ENCODE measurements at places on chromosomes 5 and 9. TPM values are rescaled to one million over a fixed set of nuclear protein-coding genes. Genes with fewer than 3 reads are reported as not detected.

GRCh38 chr5:168219515-168220410, 71.7 kb upstream of the WWC1 start:
- no peak for DNase-seq

DNA sequence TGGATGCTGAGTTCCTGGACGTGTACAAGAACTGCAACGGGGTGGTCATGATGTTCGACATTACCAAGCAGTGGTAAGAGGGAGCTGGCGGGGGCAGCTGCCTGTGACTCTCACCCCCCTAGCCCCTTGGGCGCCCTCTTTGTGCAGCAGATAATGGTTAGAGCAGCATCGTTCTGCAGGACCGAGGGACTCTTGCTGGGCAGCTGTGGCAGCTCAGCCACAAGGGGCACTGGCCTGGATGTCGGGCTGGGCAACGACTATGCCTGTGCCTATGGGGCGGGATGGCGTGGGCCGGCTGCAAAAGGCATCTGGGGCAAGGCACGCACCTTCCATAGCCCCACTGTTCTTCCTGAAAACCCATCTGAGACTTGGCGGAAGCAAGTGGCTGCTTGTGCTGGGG, 12.9 kb upstream of the AJM1 start:
- DNase-seq: no peak

GRCh38 chr9:84296146-84296843, 44.3 kb downstream of the SLC28A3 start:
- DNase-seq: no peak

GRCh38 chr5:138463419-138464007, 1.8 kb upstream of the EGR1 start:
- no peak for DNase-seq

GRCh38 chr5:172090976-172091547, 84.6 kb upstream of the FBXW11 start:
- no peak for DNase-seq

DNA sequence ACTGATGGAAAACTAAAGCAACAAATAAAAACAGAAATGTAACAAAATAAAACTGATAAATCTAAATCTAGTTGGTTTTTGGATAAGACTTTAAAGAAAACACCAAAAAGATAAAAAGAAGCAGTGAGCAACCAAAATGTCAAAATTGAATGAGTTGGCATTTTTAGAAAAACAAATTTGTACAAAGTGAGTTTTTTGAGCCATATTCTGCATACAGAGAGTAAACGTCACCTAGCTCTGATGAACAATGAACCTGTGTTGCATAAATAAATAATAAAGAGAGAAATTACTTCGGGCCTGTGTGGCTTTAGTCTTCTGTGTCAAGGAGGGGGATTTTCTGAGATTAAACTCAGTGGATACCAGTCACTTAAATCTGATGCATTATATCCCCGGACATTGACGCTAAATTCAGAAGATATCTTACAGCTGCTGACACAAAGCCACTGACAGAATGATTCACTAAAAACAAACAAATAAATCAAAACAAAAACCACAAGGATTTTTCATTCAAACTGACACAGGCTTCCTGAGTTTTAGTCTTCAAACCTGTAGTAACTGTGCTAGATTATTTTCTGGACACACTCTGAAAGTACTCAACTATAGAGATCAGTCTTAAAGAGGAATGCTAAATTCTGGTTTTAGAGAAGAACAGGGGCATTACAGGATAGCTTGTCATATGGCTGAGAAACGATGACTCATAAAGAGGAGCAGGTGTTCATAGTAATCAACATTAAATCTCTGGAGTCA, 403.5 kb upstream of the ST8SIA4 start:
- no peak for DNase-seq

GRCh38 chr9:26296910-26297572, 595.6 kb downstream of the CAAP1 start:
- no peak for DNase-seq

DNA sequence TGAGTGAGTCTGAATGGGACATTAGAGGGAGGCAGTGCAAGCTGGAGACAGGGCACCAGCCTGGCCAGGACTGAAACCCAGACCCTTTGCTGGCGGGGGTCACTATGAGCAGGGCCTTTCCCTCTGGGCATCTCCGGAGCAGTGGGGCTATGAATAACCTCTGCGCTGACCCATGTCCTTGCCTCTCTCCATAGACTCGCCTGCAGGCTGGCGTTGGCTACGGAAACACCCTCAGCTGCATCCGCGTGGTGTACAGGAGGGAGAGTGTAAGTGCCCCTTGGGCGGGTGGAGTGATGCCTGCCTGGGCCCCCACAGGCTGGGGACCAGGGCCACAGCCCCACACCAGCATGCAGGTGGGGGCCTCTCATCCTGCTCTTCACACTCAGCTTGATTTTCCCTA, 15.8 kb downstream of the SLC25A48 start:
- no peak for DNase-seq

- DNase-seq: no peak
Observed at GRCh38 chr5:166726406-166726805, 1565.0 kb upstream of the WWC1 start.

GRCh38 chr9:116172216-116172615, 18.6 kb downstream of the PAPPA start:
- no peak for DNase-seq

- no peak for DNase-seq
Observed at GRCh38 chr5:160460377-160461049, 38.9 kb downstream of the PTTG1 start.

- no peak for DNase-seq
Observed at GRCh38 chr9:4140362-4140761, 159.5 kb downstream of the GLIS3 start.

- DNase-seq: no peak
Observed at GRCh38 chr9:131524665-131525315, 6.3 kb downstream of the UCK1 start.

GRCh38 chr5:172768573-172769341, 2.2 kb downstream of the DUSP1 start:
- no peak for DNase-seq

DNA sequence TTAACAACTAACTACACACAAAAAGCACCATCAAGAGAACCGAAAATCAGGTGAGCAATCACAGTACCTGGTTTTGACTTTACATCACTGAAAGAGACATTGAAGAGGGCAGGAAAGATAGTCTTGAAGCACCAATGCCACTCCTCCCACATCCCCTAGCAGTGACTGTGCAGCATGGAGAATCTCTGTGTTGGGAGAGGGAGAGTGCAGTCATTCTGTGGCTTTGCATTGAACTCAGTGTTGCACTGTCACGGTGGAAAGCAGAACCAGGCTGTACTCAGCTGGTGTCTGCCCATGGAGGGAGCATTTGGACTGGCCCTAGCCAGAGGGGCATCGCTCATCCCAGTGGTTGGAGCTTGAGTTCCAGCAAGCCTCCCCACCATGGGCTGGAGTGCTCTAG, 40.4 kb downstream of the C5 start:
- no peak for DNase-seq

DNA sequence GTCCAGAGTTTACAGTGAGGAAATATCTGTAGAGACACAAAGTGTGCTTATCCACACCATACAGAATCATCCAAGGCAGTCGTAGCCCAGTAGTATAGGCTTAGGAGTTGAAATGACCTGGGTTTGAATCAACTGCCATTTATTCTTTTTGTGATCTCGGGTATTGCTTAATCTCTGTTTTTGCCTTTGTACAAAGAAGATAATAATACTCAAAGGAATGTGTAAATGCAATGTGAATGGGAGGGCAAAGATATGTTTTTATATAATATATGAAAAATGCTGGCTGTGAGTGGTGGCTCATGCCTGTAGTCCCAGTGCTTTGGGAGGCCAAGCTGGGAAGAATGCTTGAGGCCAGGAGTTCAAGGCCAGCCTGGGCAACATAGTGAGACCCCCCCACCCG, 141.1 kb downstream of the SPATA31D1 start:
- DNase-seq: no peak

GRCh38 chr5:76477571-76477970, 74.5 kb downstream of the IQGAP2 start:
- DNase-seq: no peak

- no peak for DNase-seq
Observed at GRCh38 chr5:125756456-125756855, 666.8 kb upstream of the GRAMD2B start.

- DNase-seq: no peak
Observed at GRCh38 chr9:131469951-131470350, 32.8 kb upstream of the POMT1 start.

DNA sequence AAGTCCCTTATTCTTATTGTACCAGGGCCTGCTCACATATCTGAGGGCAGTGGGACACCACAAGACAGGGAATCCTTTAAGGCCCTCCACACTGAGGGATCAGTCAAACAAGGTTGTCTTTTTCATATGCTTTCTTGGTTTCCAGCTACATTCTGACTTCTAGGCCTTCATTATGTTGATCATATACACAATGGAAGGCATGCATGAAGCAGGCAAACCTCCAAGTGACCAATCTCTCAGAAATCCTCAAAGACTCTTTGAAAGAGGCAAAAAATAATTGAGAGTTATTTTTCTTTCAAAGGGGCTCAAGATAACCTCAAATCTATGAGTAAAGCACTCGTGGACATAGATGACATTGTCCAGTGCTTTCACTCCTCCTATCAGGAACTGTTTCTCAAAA, 1195.9 kb upstream of the ACO1 start:
- no peak for DNase-seq

DNA sequence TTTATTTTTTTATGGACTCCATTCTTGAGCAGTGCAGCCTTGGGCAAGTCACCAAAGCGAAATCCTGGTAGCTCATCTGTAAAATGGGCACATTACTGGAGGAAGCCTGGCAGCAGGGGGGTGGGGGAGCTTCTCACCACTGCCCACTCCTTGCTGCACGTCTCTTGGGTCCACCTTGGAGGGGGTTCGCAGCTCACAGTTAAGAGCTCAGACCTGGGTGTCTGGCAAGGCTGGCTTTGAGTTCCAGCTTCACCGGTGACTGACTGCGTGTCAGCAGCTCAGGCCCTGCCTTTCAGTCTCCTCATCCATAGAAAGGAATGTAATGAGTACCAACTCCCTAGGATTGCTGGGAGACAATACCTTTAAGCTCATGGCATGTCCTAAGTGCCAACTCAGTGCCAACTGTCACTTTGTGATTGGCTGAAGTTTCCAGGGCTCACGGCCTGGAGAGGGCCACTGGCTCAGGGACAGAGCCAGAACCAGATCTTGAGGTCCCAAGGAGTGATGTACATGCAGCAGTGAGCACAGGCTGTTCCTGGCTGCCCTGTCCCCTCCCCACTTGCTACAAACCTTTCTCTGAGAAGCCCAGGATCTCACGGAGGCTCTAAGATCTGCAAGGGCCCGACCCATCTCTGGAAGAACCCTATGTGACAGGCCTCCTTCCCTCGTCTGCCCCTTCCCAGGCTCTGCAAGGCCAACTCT, 72.9 kb downstream of the C9orf50 start:
- no peak for DNase-seq

DNA sequence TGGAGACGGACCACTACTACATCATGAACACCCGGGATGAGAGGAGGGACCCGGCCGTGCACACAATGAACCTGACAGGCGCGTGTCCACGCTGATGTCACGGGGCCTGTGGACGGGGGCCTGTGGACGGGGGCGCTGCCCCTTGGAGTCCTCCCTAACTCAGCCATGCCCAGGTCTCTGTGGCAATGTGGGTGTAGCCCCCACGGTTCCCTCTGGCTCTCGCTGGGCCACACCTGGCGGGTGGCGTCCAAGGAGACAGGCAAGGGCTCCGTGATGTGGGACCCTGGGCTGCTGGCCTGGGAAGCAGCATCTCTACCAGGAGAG, 22.1 kb downstream of the PAEP start:
- DNase-seq: no peak

DNA sequence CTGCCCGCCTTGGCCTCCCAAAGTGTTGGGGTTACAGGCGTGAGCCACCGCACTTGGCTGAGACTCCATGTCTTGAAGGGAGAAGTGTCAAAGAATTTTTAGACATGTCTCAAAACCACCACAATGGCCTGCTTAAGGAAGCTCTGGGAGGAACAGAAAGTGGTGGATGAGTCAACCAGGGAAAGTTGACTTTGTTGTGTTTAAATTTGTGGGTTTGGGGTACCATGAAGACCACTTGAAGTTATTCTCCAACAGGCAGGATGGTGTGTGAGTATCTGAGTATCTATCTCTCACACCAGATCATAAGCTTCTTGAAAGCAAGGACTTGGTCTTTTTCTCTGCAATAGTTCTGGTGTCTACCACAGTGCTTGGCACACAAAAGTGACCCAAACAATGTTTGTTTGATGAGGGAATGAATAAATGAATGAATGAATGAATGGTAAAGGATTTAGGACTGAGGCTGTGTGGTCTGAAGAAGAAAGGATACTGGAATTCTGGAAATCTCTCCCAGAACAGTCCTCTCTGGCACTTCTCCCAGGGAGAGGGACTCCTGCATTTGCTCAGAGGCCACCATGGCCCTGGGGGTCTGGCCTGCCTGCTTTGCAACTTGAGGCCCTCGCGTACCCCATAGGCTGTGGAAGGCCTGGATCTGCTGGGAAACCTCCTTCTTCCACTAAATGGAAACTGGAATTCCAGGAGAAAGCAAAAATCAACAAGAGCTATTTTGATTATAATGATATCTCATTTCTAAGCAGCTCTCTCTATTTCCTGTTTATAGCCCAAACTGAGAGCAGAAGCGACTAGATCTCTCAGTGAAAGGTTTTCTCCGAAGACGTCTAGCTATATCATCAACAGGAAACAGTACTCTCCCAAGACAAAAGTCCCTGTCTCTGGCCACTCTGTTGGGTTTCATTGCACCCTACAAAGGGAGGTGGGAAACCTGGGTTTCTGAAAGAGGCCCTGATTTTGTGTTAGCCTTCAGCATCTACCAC, 187.9 kb downstream of the PALM2AKAP2 start:
- DNase-seq: no peak

GRCh38 chr9:20496328-20496727, 126.0 kb downstream of the MLLT3 start:
- DNase-seq: no peak

INSL4 gene
- not detected for total RNA-seq

PCDHA1 gene
- total RNA-seq: not detected

SLC6A3 gene
- total RNA-seq: 0.60 TPM

SPEF2 gene
- total RNA-seq: 0.48 TPM

PGM5 gene
- total RNA-seq: 63.7 TPM

CDO1 gene
- total RNA-seq: 153 TPM

TTF1 gene
- total RNA-seq: 9.4 TPM

SERF1B gene
- 22.5 TPM for total RNA-seq

HACD4 gene
- 4.3 TPM for total RNA-seq
